ENCODE measurements at places on chromosomes 5 and 9.
A peak's percentile ranks its signal among the peaks of the same experiment; 100 is the strongest.

DNA sequence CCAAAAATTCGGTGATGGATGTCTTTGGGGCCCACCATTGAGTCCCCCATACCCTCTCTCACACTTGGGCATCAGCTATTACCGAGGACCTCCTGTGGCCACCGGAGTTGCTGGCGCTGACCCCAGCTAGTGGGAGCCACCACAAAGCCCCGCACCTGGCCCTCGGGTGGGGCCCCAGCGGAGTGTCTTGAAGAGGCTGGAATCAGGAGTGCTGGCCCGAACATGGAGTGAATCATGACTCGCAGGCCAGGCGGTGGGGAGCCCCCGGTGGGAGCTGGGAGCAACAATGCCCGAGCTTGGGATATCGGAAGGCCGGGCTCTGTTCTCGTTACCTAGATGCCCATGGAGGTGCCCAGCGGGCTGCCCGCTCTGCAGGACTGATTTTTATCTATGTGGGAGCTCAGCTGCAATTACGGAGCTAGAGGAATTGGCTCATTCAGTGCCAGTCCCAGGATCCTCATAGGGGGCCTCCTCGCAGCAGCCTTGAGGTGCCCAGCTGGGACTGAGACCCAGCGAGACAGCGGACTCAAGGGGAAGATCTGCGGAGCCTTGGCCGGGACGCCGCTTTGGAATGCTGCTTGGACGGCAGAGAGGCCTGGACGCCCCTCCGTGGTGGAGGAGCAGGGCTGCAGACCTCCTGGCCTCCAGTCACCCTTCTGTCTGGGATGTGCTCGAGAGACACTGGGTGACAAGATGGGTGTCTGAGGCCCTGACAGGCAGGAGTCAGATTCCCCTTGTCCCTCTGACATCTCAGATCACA lies 70.8 kb downstream of the PSMB7 start:
- no peak for DNase-seq

DNA sequence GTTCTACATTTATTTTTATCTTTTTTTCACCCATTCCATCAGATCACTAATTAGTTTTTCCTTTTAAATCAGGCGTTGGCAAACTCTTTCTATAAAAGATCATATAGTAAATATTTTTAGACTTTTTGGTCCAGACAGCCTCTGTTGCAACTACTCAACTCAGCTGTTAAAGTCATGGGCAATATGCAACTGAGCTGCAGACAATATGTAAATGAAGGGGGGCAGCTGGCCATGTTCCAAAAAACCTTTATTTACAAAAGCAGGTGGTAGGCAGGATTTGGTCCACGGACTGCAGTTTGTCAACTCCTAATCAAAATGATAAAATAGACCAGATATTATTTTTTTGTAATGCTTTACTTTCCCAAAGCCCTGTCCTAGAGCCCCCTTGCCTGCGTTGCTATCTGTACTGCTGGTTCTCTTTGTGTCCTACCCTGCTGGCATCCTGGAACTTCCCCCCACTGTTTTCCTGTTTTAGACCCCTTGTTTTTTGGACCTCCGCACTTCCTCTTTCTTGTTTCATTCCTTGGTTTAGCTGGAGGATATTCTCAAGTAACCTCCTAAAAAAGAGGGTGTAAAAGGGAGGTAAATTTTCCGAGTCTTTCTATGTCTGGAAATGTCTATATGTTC lies 24.7 kb upstream of the TNFSF8 start:
- peak; percentile 76 for DNase-seq

- DNase-seq = no peak
These were observed 53.5 kb upstream of the CDH9 start for GRCh38 chr5:27091858-27092257.

DNA sequence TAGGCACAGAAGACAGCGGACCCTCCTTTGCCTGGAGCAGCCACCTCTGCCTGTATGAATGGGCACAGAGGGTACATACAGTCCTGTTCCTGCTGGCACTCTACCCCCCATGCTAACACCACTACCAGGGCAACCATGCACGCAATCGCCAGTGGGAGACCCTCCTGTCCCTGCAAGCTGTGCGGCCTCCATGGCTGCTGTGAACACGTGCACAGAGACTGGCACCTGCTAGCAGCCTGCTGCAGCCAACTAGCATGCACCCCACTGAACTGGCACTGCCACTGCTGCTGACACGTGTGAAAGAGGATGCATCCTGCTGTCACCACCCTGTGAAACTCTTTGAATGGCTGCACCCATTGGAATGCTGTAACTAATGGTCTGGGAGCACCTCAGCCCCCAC lies 885.2 kb upstream of the ARRDC3 start:
- DNase-seq = no peak

DNA sequence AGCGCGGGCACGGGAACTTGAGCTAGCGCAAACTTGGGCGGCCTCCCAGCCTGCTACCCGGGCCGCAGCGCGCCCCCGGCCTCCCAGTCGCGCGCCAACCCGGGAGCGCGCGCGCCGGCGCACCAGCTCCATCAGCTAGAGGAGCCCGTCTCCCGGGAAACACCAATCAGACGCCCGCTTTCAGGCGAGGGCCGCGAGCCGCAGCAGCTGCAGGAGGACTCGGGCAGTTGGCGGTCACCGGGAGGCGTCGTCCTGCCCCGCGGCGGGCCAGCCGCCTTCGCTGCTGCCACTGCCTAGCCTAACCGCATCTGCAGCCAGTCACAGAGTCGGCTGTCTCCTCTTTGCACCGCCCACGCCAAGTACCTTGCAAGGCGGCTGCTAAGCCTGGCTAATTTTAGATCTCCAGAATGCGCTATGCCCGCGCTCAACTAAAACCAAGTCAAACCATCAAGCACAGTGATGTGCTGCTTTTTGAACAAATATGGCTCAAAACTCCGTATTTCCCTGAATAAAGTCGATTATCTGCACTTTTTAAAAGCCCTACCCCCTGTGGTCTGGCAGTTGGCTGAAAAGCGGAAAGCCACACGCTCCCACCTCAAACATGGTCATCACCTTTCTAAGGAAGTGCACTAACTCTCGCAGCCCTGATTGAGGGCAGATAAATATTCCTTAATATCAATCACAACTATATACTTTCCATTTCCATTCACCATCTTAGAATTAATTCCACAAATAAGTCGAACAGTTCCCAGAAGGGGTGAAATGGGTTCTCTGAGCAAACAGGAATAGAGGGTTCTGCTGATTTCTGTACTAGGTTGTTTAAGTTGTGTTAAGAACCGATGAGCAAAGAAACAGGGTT lies 221.8 kb downstream of the MEF2C start:
- peak; percentile 97 for DNase-seq

- peak; percentile 8 for DNase-seq
These were observed at the start of gene PCDHGA9 for GRCh38 chr5:141402553-141403243. PCDHGA9 (plus strand) TSS chr5:141402778; CDS start chr5:141402953, 175 bp downstream.

- DNase-seq = no peak
These were observed 18.1 kb upstream of the CLK4 start for GRCh38 chr5:178644826-178645545.

GRCh38 chr9:10690546-10690945 lies 77.7 kb upstream of the PTPRD start:
- no peak for DNase-seq

Data from pons (tissue), 1 donor.